ENCODE measurements at places on chromosomes 13 and 19. TPM values are rescaled to one million over a fixed set of nuclear protein-coding genes. Genes with fewer than 3 reads are reported as not detected.

- DNase-seq = no peak
Observed at GRCh38 chr19:44557933-44558332, 28.5 kb upstream of the CEACAM20 start.

KCNN1 gene
- 0.36 TPM for polyA plus RNA-seq

DNA sequence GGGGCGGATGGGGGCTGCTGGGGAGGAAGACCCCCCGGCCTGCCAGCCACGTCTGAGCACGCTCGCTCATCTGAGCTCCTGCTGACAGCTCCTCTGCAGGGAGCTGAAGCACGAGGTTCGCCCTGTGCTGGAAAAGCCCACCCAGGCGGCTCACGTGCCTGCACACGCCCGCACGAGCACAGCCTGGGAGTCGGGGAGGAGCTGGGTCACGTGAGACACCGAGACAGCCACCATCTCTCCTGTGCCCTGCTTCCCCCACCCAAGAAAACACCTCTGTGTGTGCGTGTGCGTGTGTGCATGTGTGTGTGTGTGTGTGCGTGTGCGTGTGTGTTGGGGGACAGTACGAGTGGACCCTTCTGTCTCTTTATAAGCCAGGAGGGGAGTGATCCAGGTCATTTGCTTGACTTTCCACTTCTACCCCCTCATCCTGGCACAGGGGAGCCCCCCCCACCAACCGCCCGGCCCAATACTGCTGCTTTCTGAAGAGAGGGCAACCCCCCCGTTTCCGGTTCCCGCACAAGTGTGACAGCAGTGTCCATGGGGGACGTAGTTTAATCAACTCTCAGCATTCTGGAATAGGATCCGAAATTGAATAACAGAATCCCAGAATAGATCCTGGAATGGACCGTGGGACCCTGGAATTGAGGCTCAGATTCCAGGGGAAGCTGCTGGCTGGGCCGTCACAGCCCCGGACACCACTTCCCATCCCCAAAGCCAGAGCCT is 42.5 kb downstream of the CELF5 start:
- no peak for DNase-seq

DNA sequence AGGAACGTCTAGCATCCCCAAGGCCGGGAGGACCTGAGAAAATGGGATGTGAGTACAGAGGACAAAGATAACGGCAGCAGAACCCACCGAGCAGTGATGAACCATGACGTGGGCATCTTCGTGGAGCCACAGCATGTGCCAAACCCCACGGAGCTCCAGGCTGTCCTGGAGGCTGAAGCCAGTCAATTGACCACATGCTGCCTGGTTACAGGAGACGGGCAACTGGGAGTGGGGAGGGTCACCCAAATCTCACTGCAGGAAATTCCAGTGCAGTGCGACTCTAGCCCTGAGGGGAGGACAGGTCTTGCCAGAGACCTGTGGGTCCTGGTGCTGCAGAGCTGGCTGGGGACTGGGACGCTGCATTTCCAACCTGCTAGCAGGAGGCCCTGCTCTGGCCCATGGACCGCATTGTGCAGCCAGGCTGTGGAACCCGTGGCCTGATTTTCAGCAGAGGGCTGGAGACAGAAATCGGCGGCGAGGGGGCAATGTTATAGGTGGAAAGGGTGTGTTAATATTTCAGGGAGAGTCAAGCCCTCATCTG is 3.2 kb upstream of the GRTP1 start:
- no peak for DNase-seq

GRCh38 chr13:93116809-93117208 is 109.8 kb upstream of the GPC6 start:
- no peak for DNase-seq

RPL36 gene
- 757 TPM for polyA plus RNA-seq

IL12RB1 gene
- not detected for polyA plus RNA-seq

GRCh38 chr13:35594096-35594495 is 117.6 kb upstream of the MAB21L1 start:
- no peak for DNase-seq

APOC4 gene
- polyA plus RNA-seq = not detected

TMPRSS9 gene
- not detected for polyA plus RNA-seq

CEACAM3 gene
- not detected for polyA plus RNA-seq

THSD8 gene
- polyA plus RNA-seq = 0.90 TPM

GRCh38 chr13:20460761-20461160 is 64.9 kb downstream of the CRYL1 start:
- DNase-seq = no peak

SHISA2 gene
- not detected for polyA plus RNA-seq

USPL1 gene
- 12.1 TPM for polyA plus RNA-seq

PPM1N gene
- polyA plus RNA-seq = 1.6 TPM

LILRA1 gene
- polyA plus RNA-seq = not detected

GRCh38 chr13:91238036-91238435 is 109.5 kb upstream of the MIR17HG start:
- no peak for DNase-seq

- no peak for DNase-seq
Observed at GRCh38 chr19:33388725-33389420, 15.4 kb downstream of the CEBPG start.

GRCh38 chr13:100339411-100339940 is 249.1 kb downstream of the GGACT start:
- DNase-seq = no peak

GRCh38 chr19:1590641-1591397 is 1.8 kb downstream of the MBD3 start:
- no peak for DNase-seq

All from IMR-90 (cell line).